ENCODE measurements at places on chromosomes 11 and 22. TPM values are rescaled to one million over a fixed set of nuclear protein-coding genes. Genes with fewer than 3 reads are reported as not detected.

DNA sequence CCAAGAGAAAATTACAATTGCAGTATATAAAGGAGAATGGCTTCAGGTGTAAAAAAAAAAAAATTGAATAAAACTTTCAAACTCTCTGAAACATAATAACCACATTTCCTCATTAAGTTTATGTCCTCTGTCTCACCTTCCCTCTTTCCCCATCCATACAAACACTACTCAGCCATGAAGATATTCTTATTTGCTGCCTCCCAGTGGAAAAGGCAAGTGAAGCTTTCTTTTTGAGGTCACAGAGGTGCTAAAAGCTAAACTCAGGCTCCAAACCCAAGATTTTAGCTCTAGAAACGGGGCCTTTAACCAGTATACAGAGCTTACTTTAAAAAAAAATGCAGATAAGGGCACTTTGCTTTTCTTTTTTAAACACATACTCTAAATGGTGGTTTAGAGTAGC lies 1568.5 kb downstream of the FAM181B start:
- DNase-seq: no peak

- DNase-seq: no peak
These were observed 723.0 kb downstream of the KCNA4 start for GRCh38 chr11:29293825-29294224.

DNA sequence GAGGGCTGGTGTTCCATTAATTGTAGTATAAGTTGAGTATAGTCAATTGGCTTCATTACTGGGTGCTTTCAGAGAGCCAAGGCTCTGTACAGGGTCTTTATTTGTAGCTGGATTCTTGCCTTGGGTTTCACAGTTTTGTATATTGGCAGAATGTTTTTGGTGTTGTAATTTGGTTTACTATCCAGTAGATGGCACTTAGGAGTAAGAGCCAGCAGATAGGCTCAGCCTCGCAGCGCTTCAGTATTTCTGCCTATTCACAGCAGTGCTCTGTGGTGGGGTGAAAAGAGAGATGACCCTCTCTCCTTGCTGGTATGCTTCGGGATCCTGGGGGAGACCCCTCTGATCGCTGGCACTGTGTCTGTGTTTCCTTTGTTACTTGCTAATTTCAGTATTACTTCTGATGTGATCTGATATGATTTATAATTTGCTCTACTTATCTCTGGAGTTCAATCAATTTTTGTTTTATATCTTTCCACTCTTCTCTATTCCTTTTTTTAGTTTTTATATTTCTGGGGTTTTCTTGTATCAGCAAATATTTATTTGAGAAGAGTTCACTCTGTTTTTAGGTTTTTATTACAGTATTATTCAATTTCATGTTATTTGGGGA lies 52.2 kb downstream of the ANO5 start:
- no peak for DNase-seq

GRCh38 chr11:11265994-11266606 lies 87.0 kb downstream of the CSNK2A3 start:
- DNase-seq: no peak

GRCh38 chr11:106828576-106828975 lies 189.7 kb downstream of the GUCY1A2 start:
- no peak for DNase-seq

DNA sequence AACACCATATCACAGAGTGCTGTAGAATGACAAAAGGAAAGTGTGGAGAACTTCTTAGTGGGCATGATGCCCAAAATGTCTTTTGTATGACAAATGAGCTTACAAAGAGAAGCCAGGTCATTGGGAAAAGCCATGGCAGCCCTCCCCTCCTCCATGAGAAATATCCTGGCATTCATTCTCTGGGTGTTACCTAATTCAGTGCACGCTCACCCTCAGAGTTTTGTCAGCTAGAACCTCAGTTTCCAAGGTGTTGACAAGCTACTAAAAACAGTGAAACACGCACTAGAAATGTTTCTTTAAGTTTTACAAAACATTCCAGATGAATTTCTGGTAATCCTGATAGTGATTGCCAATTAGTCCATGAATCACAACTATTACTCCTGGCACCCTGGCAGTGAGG lies 105.4 kb upstream of the FSHB start:
- no peak for DNase-seq

DNA sequence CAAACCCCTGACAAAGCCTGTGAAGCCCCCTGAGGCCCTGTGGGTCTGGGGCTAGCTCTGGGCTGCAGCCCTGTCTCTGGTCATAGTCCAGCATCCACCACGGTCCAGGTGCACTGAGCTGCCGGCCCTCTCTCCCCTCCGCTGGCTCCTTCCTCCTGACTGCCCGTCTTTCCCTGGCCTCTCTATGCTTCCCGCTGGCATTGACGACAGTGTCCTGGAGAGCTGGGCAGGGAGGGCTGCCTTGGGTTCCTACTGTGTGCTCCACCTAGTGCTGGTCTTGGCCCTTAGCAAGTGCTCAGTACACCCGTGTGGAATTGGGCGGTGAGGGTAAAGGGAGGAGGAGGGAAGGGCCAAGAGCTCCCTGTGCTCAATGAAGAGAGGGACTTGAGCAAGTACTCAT lies 868 bp upstream of the MYEOV start:
- DNase-seq: peak; percentile 10

DNA sequence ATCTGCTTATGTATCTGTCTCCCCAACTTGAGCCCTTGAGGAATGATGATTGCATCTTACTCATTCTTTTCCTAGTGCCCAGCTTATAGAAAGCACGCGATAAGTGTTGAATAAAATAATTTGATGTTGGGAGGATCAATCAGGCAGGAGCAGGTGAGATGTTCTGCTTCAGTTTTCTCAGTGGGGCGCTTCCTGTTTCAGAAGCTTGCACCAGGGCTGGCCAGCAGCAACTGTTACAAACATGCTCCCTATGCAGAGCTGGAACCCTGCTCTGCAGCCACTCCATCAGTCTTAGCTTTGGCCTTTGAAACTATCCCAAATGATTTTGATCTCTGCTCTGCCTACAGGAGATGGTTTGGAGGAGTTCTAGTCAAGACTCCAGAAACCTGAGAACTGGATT lies 3.9 kb downstream of the ENDOD1 start:
- DNase-seq: no peak

GRCh38 chr11:77515483-77515882 lies 41.6 kb upstream of the PAK1 start:
- DNase-seq: no peak

- no peak for DNase-seq
These were observed 23.7 kb upstream of the RFPL3 start for GRCh38 chr22:32333769-32334659.

- DNase-seq: no peak
These were observed 29.1 kb upstream of the TECTA start for GRCh38 chr11:121071846-121072450.

GRCh38 chr11:120326845-120327281 lies 1.8 kb downstream of the TLCD5 start:
- DNase-seq: no peak

- DNase-seq: no peak
These were observed 16.1 kb upstream of the APOA1 start for GRCh38 chr11:116853461-116854073.

DNA sequence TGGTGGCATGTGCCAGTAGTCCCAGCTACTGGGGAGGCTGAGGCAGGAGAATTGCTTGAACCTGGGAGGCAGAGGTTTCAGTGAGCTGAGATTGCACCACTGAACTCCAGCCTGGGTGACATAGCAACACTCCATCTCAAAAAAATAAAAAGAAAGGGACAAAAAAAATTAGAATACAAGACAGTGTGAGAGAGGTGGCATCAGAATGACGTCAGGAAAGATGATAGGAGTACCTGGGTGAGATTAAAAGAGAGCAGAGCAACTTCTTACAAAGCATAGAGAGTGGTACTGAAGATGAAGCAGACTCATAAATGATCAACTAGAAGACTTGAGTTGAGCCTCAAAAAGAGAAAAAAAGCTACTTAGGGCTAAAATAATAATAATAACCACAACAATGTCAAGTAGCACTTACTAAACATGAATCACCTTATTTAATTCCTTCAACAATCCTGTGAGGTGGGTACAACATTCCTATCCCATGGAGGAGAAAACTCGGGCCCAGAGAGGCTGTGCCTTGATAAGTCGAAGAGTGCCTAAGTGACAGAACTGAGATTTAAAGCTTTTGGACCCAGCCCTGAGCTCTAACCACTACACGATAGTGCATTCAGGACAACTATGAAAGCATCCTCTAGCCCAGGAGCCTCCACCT lies 5.2 kb upstream of the SLN start:
- no peak for DNase-seq

GRCh38 chr11:60932605-60933356 lies 8.5 kb downstream of the TMEM132A start:
- DNase-seq: no peak

DNA sequence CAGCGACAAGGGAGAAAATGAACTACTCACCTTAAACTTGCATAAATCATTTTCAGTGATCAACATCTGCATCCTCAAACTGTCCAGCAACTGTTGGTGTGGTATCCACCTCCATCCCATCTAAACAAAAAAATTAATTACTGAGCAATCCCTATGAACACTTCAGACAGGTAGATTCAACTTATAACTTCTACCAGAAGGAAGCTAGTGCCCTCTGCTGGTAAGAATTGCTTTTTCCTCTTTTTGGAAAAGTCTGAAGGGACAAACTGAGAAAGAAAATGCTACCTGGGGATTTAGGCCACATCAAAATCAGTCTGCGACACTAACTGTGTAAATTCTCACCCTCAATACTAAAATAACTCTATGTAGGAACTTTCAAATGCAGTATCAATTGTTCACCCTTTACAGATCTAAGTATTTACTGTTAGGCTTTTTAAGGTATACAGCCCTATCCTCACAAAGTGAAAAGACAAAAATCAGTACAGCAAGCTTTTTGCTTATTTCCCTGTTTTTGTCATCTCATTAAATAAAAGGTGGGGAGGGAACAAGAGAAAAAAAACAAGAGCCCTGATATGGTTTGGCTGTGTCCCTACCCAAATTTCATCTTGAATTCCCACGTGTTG lies 17.9 kb downstream of the CLNS1A start:
- no peak for DNase-seq

GRCh38 chr22:41532908-41533825 lies 11.1 kb downstream of the POLR3H start:
- DNase-seq: peak; percentile 83

DNA sequence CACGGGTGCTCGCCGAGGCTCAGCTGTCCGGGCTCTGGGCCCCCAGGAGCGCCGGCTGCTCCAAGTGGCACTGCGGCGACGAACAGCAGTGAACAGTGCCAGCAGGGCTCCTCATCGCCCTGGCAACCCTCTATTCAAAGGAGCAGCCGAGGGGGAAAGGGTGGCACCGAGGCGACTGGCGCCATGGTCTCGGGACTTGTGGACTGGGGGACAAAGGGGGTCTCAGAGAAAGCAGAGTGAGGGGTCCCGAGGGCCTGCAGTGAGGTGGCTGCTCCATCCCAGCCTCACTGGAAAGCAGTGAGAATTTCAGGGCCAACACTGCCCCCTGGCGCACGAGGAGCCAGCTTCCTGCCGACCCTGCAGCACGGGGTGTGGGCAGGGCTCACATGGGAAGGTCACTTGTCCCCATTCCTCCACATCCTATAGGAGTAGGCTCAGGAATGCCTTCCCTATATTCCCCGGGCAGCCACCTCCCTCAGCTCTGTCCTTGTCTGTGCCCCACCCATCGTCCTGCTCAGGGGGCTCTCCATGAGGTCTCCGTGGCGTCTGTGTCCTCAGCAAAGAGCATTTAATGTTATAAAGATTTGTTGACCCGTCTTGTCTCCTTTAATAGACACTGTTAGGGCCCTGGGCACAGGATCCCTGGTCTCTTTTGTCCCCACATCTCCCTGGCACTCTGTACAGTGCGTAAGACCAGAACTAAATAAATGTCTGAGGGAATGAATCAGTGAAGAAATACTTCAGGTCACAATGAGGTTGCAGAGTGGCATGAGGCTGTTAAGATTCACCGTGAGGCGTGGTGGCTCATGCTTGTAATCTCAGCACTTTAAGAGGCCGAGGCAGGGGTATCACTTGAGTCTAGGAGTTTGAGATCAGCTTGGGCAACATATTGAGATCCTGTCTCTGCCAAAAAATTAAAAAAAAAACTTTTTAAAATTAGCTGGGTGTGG lies 26.4 kb downstream of the LRFN4 start:
- DNase-seq: peak; percentile 85

- DNase-seq: no peak
These were observed 753.8 kb upstream of the TENM4 start for GRCh38 chr11:80194625-80195024.

DNA sequence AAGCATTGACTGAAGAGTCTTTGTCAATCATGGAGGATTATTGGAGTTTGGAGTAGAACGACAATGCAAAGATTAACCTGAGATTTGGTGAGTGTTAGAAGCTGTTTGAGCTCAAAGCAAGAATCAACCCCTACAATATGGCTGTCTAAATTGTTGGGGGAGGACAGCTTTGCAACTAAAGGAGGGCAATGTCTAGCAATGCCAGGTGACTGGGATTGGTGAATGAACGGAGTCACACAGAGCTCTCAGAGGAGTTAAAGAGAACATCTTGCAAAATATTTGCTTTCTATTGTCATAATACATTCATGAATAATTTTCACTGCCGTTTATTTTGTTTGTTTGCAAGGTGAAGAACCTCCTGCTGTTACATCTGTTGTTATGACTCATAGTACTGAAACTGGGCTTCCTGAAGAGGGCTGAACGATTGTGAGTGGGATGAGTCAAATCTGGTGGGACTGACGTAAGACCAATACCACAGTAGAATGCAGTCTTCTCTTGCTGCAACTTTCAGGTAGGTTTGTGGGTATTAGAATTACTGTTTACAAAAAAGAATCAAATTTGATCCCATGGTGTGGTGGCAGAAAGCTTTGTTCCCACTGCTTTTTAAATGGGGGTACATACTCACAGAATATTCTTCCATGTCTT lies 281.9 kb downstream of the CADM1 start:
- no peak for DNase-seq

- DNase-seq: no peak
These were observed 7.2 kb downstream of the MTNR1B start for GRCh38 chr11:92976681-92977080.

GRCh38 chr11:124930799-124931198 lies 5.0 kb downstream of the HEPACAM start:
- no peak for DNase-seq

The MMP8 gene
- total RNA-seq: not detected

The HOATZ gene
- not detected for total RNA-seq

The CTSF gene
- 157 TPM for total RNA-seq

The CYB561A3 gene
- 22.5 TPM for total RNA-seq

The TUBA8 gene
- 48.5 TPM for total RNA-seq

The ZNF70 gene
- 6.9 TPM for total RNA-seq

The POU2AF2 gene
- total RNA-seq: not detected

The ROBO4 gene
- total RNA-seq: 5.0 TPM

The CASP5 gene
- total RNA-seq: 0.33 TPM

The CCDC81 gene
- 2.4 TPM for total RNA-seq

The SERPIND1 gene
- 0.21 TPM for total RNA-seq

Data from dorsolateral prefrontal cortex (tissue), 122 donors.